ENCODE measurements at places on chromosomes 5 and 9.

DNA sequence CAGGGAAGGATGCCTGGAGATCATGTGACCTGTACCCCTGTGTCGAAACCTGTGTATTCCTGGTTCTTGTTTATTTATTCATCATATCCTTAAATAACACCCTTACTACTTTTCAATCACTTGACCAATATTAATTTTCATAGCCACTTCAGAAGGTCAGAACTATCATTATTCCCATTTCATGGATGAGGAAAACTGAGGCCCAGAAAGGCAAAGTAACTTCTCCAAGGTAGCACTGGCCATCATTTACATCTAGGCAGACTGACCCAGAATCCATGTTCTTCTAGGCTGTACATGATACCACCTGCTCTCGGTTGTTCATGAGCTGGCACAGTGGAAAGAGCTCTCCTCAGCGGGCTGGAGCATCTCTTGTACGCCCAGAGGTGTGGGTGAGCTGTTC lies 49.4 kb downstream of the KCNIP1 start:
- DNase-seq = no peak

GRCh38 chr5:109191153-109191558 lies 218.6 kb downstream of the PJA2 start:
- DNase-seq = no peak

DNA sequence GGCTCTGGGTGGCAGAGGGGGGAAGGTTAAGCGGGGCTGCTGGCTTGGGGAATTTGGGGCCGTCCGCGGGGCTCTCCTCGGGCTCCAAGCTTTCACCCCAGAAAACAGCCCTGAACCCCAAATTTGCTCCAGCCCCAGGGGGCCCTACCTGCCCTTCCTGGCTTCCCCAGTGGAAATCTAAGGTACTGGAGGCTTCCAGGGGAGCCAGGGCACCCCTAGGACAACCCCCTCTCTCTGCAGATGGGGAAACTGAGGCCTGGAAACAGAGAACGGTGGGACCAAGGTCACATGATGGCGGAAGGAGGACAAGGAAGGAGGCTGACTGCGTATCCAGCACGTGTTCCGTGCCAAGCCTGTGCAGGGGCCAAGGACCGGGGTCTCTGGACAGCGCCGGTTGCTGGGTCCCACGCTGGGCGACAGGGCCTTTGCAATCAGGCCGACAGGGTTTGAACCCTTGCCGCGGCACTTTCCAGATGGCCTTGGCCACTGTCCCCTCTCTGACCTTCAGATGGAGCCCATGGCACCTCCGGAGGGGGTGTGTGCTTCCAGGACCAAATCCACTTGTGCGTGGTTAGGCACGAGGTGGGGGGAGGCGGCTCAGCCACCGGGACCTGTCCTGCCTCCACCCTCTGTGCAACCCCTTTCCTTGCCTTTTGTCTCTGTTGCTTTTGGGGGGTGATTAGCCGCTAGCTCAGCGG lies 183.1 kb downstream of the C9orf50 start:
- no peak for DNase-seq

DNA sequence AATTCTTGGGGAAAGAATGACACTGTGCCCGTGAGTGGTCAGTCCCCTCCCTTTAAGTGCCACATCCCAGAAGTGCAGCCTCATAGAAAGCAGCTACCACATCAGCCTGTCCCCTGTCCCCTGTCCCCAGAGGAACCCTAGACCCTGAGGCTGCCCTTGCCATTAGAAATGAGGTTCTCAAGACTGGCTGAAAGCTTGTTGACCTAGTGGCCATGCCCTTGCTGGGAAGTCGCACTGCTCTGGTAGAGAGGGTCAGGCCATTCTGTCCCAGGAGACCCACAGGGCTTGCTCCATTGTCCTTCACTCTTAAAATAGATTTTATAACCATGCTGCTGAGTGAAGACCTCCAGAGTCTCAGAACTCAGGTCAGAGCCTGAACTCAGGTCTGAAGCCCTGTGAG lies 184.5 kb downstream of the RGS3 start:
- no peak for DNase-seq

- no peak for DNase-seq
Observed at GRCh38 chr9:113409481-113409880, 994 bp downstream of the POLE3 start.

- DNase-seq = no peak
Observed at GRCh38 chr9:85168412-85168811, 498.9 kb downstream of the NTRK2 start.

DNA sequence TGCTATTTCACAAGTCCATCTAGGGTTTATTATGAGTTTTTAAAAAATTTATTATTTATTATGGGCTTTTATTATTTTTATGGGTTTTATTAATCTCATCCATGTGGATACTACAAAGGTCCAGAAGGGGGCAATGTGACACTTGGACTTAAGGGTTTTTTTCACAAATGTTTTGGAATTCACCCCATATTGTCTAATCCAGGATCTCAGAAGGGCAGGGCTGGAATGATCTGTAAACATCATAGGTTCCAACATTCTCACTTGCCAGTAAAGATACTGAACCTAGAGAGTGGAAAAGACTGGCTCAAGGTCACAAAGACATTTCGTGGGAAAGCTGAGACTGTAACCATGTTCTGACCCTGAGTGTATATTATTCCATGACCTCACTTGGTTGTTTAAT lies 35.6 kb downstream of the NIM1K start:
- DNase-seq = no peak

DNA sequence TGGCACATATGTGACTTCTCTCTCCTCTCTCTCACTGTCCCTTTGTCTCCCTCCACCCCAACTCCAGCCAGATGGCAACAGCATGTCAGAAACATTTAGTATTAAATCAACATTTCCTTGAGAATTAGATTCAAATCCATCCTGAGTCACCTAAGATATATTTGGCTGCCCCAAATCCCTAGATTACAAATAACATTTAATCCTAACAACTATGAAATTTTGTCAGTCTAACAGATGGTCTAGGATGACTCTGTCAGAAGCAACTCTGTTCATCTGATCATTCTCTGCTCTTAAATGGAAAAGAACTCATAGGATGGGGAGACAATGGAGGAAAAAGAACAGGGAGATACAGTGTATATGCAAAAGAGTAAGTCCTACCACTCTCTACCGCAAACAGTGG lies 201.2 kb downstream of the TSSK1B start:
- no peak for DNase-seq

GRCh38 chr9:31137176-31138160 lies 1247.0 kb upstream of the ACO1 start:
- DNase-seq = no peak

DNA sequence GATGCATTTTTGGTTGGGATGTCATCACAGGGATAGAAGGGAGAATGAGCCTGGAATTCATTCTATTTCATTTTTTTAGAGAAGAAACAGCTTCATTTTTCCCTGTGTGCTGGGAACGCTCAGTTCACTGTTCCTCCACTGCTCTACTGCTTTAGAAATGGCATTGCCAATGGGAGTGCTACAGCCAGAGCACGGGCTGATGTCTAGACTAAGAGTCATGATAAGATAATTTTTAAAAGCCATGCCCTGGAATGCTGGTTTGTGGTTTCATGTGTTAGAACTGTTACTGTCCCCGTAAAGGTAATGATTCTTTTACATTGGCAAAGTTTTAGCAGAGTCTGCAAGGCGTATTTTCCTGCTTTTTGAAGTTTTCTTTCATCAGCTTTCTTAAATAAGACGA lies 119.6 kb downstream of the SEMA6A start:
- DNase-seq = no peak

GRCh38 chr9:87433853-87434252 lies 63.8 kb upstream of the DAPK1 start:
- DNase-seq = no peak

GRCh38 chr5:147779694-147780093 lies 2.8 kb downstream of the JAKMIP2 start:
- DNase-seq = no peak

- DNase-seq = no peak
Observed at GRCh38 chr5:157362012-157362411, 96.1 kb downstream of the CYFIP2 start.

DNA sequence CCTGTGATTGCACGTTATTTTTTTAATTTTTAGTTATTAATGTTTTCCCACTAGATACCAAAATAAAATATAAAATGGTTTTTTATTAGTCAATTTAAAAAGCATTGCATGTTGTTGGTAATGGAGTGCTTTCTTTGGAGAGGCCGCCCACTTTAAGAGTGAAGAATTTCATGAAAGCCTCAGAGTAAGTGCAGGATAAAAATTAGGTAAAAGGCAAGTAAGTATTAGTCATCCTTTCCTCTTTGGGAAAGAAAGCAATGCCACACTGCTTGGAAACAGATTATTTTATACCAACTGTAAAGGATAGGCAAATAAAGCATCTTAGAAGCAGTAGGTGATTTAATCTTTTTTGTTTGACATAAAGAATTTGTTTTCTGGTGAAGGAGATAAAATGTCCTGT lies 62.9 kb downstream of the HSD17B4 start:
- no peak for DNase-seq

- DNase-seq = no peak
Observed at GRCh38 chr5:45512521-45512920, 183.7 kb downstream of the HCN1 start.

- no peak for DNase-seq
Observed at GRCh38 chr5:75663579-75664284, 52.5 kb downstream of the ANKDD1B start.

DNA sequence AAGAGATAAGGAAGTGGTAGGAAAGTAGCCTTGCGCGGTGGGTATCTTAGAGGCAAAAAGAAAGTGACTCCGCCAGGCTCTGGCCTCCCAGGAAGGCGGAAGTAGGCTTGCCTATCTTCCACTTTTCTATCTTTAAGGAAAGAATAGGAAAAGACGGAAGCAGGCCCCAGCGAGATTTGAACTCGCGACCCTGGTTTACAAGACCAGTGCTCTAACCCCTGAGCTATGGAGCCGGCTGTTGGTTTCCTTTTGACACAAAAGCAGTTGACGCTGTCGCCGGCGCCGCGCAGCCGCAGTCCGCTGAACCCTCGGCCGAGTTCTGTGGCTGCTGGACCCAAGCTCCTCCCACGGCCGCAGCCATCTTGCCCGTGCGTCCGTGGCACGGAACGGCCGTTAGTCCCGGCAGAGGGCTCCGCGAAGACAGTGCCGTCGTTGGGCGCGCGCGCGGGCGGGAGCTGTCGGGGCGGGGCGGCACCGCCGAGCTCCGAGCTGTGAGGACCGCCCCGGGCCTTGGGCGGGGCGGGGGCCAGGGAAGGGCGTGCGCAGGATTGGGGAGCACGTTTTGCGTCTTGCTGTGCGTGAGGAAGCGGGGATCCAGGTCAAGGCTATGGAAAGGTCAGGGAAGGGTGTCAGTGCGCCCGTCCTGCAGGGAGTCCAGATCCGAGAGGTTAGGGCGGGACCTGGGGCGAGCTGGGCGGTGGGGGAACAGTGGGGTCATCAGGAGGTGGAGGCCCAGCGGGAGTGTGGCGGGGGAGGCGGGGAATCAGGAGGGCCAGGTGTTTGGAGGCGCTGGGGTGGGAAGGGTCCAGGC lies 13.3 kb downstream of the TRIM7 start:
- DNase-seq = peak; percentile 81

DNA sequence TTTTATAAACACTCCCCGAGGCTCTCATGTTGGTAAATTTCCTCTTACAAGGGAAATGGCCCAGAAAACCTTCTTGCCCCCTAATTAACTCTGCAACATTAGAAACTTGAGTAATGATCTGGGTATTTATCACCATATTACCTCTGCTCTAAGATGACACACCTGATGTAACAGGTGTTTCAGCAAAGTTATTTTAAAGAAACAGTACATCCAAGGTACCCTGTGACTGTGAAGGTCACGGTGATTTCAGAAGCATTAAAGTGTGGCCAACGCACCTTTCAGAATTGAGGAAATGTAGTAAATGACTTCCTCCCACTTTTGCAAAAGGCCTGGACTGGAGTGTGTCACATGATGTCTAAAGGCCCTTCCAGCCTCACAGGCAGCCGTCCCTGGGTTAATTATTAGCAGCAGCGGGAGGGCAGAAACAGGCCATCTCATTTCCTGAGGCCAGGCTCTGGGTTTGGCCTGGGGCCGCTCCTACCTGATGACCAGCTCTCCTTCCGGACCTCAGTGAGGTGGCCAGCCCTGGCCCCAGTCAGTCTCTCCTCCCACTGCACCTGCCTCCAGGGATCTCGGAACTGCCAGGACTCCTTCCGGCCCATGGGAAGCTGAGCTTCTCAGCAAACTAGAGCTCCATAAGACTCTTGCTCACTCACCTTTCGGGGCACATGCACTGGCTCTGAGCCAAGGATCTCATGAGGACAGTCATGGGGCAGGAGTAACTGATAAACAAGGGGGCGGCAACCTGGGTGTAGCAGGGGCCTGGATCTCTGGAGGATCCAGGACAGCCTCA lies 20.7 kb downstream of the PTPN3 start:
- no peak for DNase-seq

DNA sequence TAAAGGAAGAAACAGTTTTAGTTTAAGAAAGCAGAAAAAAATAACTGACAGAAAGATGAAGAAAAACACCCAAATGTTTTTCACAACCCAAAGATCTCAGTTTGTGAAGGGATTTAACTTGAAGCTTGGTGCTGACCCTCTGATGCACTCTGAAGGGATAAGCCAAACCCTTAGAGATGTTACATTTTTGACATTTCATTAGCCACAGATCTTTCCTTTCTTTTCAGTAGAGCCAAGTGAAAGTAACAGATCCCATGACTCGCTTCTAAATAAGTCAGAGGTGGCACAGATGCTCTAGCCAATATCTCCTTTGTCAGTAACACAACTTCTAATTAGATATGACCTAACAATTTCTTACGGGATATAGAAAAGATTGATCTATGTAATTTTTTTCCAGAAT lies 394.5 kb upstream of the EDIL3 start:
- DNase-seq = no peak

GRCh38 chr9:111078391-111079038 lies 40.2 kb upstream of the LPAR1 start:
- no peak for DNase-seq

GRCh38 chr9:132982458-132982857 lies 4.0 kb downstream of the GFI1B start:
- DNase-seq = no peak

- DNase-seq = no peak
Observed at GRCh38 chr5:160460377-160461049, 38.9 kb downstream of the PTTG1 start.

- DNase-seq = no peak
Observed at GRCh38 chr5:153439130-153439529, 51.3 kb upstream of the GRIA1 start.

- no peak for DNase-seq
Observed at GRCh38 chr9:93093877-93094657, 1.9 kb upstream of the CARD19 start.

DNA sequence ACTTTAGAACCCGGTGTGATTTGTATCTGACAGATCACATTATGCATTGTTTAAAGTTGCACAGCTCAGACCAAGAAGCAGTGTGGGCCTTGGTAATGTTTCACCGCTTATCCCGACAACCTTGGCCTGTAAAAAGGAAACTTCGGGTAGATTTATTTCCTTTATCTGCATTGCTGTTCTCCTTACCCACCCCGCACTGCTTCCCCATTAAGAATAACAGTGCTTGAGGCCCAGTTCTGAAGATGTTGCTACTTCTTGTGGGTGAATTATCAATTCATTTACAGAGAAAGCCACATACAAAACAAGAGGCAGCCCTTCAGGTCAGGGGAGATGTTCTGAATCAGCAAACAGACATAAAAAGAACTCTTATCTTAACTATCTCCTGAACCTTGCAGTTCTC lies 8.4 kb downstream of the SMARCA2 start:
- DNase-seq = no peak

GRCh38 chr5:176144508-176144907 lies 93.7 kb upstream of the SIMC1 start:
- DNase-seq = no peak

GRCh38 chr5:175859422-175859821 lies 12.0 kb upstream of the CPLX2 start:
- no peak for DNase-seq

- DNase-seq = no peak
Observed at GRCh38 chr9:81601639-81602623, 87.4 kb downstream of the TLE1 start.

- DNase-seq = no peak
Observed at GRCh38 chr9:112278152-112278551, 55.3 kb downstream of the PTBP3 start.

Measured in activated CD8-positive, alpha-beta memory T cell treated with anti-CD3 and anti-CD28 coated beads for 1 hour (primary cell).